Posterior cingulate gyrus (tissue), 11 donors: ENCODE measurements at places on chromosomes 1 and 21.

GRCh38 chr1:28136922-28137613 lies 39.4 kb downstream of the PTAFR start:
- no peak for DNase-seq

GRCh38 chr1:230517786-230518185 lies 91.7 kb upstream of the PGBD5 start:
- DNase-seq: peak; percentile 33

- no peak for DNase-seq
Observed at GRCh38 chr1:192530254-192530653, 45.3 kb upstream of the RGS1 start.

- DNase-seq: no peak
Observed at GRCh38 chr21:38825921-38826320, 20.2 kb downstream of the ETS2 start.

- no peak for DNase-seq
Observed at GRCh38 chr1:3084154-3084553, 15.2 kb downstream of the PRDM16 start.

GRCh38 chr1:226609836-226610455 lies 61.4 kb downstream of the STUM start:
- DNase-seq: no peak

GRCh38 chr1:217494767-217495166 lies 136.1 kb downstream of the GPATCH2 start:
- DNase-seq: no peak

- no peak for DNase-seq
Observed at GRCh38 chr1:187203257-187203656, 374.5 kb downstream of the PLA2G4A start.

GRCh38 chr21:30251781-30252180 lies 31.0 kb downstream of the KRTAP24-1 start:
- no peak for DNase-seq
